ENCODE measurements at places on chromosomes 4 and X. TPM values are rescaled to one million over a fixed set of nuclear protein-coding genes. Genes with fewer than 3 reads are reported as not detected.
A peak's percentile ranks its signal among the peaks of the same experiment; 100 is the strongest.

GRCh38 chrX:16920075-16920474 lies 26.4 kb upstream of the REPS2 start:
- no peak for DNase-seq

Gene MAGED4
- 16.8 TPM for total RNA-seq

Gene PRR32
- total RNA-seq, result not detected

Gene DMD
- 11.5 TPM for total RNA-seq

DNA sequence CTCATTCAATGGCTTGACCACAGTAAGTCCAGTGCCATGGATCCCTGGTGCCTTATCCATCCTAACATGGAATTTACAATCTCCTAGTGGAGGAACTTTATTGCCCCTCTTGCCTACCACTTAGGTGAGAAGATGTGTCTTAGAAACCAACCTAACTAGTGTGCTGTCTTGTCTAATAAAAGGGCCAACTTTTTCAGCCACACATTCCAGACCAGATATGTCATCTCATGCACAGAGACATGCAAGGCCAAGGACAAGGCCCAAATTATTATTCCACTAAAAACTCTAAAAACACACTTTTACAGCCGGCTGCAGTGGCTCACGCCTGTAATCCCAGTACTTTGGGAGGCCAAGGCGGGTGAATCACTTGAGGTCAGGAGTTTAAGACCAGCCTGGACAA lies 10.6 kb upstream of the PRDX4 start:
- DNase-seq, result peak; percentile 45

- DNase-seq, result peak; percentile 71
Measured at GRCh38 chrX:48531358-48531959, 8.1 kb upstream of the TBC1D25 start.

DNA sequence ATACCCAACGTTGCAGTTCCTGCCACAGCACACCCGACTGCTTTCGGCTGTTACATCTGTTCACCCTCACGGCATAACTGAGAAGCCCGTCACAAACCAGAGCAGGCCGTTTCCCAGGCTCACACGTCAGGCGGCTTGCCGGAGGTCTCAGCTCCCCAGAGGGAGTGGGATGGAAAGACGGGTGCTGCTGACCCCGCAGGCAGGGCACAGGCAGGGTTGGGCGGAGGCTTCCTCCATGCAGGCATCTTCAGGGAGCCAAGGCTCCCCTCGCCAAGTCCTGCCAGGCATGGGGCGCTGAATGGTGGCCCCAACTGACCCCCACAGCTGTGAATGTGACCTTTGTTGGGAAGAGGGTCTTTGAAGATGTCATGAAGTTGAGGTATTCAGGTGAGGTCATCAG lies 57.5 kb downstream of the ACOX3 start:
- no peak for DNase-seq

DNA sequence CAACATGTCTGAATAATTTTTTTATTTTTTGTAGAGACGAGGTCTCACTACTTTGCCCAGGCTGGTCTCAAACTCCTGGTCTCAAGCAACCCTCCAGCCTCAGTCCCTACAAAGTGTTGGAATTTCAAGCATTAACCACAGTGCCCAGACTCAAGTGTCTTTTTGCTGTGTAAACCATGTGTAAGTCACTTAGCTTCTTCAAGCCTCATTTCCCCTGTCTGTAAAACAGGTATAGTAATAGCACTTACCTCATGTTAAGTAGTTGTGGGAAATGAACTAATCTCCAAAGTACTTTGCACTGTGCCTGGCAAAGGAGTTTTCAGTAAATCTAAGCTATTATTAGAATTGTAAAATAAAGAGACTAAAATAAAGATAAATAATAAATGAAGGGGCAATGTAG lies 35.7 kb downstream of the STBD1 start:
- no peak for DNase-seq

- DNase-seq, result peak; percentile 50
Measured at GRCh38 chr4:52202251-52202779, 151.2 kb downstream of the SPATA18 start.

- DNase-seq, result no peak
Measured at GRCh38 chrX:10892621-10893225, 218.4 kb upstream of the HCCS start.

GRCh38 chrX:143461606-143462005 lies 55.7 kb downstream of the SPANXN3 start:
- DNase-seq, result no peak

GRCh38 chr4:80206111-80206510 lies 8.8 kb downstream of the PRDM8 start:
- DNase-seq, result no peak

- DNase-seq, result no peak
Measured at GRCh38 chrX:69065451-69065850, 99.8 kb downstream of the PJA1 start.

Gene XG
- total RNA-seq, result not detected

Gene HSFX2
- not detected for total RNA-seq

DNA sequence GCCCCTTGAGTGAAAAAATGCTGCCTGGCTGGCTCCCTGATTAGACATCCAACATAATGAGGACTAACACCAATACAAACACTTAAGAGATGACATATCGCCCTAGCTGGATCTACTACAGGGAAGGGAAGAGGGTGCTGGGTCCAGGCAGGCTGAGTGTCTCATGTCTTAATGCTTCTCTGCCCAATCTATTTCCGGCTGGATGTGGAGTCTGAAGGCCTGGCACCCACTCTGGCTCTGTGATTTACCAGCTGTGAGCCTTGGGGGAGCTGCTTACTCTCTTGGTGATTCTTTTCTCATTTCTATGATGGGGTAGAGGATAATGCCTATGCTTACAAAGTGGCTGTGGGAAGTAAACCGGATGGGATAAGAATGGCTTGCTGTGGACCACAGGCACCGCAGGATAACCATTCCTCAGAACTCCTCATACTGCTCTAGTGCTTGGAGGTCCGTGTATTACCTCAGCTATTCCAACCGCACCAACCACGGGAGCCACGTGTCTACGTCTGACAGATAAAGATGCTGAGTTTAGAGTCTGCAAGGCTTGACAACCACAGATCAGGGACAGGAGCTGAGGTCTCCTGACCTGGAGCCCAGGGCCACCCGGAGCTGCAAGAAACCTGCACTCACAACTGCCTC lies 161.7 kb downstream of the AFAP1 start:
- no peak for DNase-seq

- no peak for DNase-seq
Measured at GRCh38 chr4:105184316-105184980, 37.8 kb downstream of the TET2 start.

All from MG63 (cell line).